ENCODE measurements at places on chromosomes 4 and X.

GRCh38 chrX:108132876-108133275 is 41.3 kb downstream of the ATG4A start:
- no peak for DNase-seq

- DNase-seq: no peak
Observed at GRCh38 chr4:158067646-158068045, 105.2 kb downstream of the GASK1B start.

- DNase-seq: no peak
Observed at GRCh38 chr4:8331575-8331955, 62.0 kb downstream of the HTRA3 start.

DNA sequence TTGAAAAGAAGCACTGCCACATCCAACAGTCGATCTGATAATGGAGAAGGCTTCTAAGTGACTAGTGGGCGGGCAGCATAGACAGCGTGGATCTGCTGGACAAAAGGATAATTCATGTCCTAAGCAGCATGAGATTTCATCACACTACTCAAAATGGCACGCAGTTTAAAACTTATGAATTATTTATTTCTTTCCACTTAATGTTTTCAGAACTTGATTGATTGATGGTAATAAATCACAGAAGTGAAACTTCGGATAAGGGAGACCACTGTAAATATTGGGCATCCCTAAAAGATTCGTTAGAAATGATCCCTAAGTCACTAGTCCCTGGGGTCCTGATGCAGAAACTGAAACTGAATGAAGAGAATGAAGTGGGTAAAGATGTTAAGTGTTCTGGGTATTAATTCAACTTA is 93.0 kb upstream of the ANK2 start:
- DNase-seq: no peak

GRCh38 chr4:1365271-1366178 is 18.5 kb downstream of the UVSSA start:
- DNase-seq: no peak

- DNase-seq: peak; percentile 47
Observed at GRCh38 chr4:54440394-54441136, 211.5 kb downstream of the PDGFRA start.

GRCh38 chrX:56783450-56783831 is 54.4 kb downstream of the NBDY start:
- DNase-seq: no peak

- peak; percentile 44 for DNase-seq
Observed at GRCh38 chr4:150875367-150875766, 139.7 kb downstream of the LRBA start.

DNA sequence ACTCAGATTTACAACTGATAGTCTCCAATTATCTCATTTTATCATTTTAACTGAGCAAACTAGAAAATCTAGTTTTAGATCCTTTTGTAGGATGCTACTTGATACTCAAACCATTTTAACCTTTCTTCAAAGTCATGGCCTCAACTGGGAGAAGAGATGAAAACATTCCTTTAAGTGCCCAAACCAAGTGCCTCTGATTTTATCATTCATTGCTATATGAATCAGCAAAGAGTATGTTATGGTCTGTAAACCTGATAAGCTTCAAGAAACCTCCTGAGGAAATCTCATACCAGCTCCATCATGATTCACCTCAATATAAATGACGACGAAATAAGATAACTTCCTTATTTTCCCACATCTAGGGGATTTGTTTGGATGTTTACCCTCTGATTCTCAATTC is 119.9 kb downstream of the FAM13A start:
- DNase-seq: no peak

GRCh38 chrX:100408713-100409609 is 1.1 kb downstream of the PCDH19 start:
- no peak for DNase-seq

DNA sequence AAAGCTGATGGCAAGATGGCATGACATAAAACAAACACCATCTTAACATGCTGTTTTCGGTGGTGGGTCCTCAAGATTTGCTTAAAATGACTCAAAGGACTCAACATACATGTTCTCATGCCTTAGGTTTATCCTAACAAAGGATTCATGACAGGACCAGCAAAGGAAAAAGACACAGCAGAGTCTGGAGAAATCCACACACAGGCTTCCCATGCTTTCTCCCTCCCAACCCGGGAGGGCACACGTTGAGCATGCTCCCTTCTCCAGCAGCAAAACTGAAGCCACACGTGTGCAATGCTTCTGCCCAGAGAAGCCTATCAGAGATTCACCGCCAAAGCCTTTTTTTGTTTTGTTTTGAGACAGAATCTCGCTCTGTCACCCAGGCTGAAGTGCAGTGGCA is 39.9 kb downstream of the SAT1 start:
- DNase-seq: no peak

DNA sequence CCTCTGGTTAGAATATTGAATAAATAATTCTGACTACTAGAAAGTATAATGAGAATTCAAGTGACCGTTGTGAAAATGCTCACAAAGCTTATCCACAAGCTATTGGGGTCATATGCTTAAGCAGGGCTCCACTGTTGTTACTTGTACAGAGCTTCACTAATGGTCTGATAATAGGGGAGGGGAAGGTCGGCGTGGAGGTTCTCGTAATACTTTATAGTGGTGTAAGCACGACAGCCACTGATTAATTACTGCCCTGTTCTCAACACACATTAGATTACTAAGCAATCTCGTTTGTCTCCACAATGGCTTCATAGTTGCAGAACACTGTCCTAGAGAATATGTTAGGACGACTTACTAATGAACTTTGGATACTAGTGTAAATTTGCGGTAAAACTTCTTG is 11.6 kb downstream of the UNC5C start:
- no peak for DNase-seq

DNA sequence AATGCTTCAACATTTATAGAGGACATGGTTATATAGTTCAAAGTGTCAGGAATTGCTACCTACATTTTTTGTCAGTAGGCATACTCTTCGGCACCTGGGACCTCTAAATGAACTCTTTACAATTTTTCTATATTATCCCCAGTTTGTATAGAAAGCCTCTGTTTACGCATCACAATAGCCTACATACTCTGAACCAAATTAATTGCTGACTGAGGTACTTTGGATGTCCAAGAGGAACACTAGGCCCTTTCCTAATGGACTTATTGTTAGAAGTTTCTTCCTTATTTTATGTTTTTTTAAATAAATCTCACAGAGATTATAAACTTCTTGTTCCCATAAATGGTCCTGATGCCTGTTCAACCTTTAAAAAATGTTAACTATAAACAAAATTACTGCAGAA is 8.4 kb upstream of the AFF2 start:
- no peak for DNase-seq
